Activated CD8-positive, alpha-beta T cell treated with anti-CD3 and anti-CD28 coated beads, Interleukin-2, amount 10 ng/mL, durations not matched to agents 7 days and 5 days (primary cell): ENCODE measurements at places on chromosomes 5 and 9. TPM values are rescaled to one million over a fixed set of nuclear protein-coding genes. Genes with fewer than 3 reads are reported as not detected.
A peak's percentile ranks its signal among the peaks of the same experiment; 100 is the strongest.

DNA sequence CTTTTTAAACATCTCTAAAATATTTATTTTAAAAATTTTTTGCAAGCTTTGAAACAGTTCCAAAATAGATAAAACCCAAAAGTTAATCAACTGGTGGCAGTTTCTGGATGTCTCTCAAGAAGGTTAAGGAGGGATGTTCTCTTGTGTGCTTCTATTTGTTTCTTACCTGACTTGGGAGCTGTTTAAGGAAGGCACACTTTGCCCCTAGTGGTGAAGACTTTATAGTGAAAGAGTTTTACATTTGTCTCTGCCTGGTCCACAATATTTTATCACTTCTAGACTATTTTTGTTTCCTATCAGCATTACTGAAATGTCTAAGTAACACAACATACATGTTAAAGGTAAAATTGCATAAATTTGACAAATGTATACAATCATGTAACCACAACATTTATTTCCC is 552.8 kb downstream of the SEMA5A start:
- no peak for DNase-seq

The F2RL2 gene
- total RNA-seq, result not detected

DNA sequence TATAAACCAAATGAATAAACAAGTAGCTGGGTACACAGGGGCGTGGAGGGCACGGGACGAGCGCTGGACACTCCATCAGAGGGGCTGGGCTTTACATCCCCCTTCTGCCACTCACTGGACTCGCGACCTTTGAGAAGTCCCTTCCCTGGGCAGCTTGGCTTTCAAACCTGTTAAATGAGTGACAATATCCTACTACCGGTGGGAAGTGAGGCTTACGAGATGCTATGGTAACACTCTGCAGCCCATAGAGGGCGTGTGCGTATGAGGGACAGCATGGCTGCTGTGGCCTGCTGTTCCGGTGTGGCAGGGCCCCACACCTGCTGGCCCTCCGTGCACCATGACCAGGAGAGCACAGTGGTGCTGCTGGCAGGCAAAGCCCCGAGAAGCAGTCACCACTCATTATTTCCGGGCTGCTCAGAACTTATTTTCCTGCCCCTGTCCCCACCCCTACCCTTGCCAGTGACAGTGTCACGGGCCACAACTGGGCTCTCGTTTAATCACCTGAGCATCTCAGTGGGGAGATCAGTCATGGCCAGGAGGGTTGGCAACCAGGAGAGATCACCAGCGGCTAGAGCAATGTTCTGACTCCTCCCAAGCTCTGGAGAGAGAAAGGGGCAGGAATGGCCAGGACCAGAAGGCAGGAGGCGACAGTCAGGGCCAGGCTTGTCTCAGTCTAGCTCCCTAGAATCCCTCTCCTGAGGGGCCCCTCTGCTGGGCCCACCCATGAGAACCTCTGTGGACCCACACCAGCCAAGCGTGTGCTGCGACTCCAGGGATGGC is 10.5 kb downstream of the CLTB start:
- no peak for DNase-seq

DNA sequence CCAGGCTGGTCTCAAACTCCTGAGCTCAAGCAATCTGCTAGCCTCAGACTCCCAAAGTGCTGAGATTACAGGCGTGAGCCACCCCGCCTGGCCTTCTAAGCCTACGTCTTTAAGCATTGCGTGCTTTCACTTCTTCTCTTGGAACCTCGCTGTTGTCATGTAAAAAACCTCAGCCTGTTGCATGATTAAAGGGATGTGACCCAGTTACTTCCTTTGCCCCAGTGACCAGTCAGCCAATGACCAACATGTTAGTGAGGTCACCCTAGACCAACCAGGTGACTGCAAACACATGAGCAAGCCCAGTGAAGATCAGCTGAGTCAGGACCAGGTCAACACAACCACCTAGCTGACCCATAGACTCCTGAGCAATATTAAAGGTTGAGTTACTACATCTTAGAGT is 10.5 kb downstream of the KIF4B start:
- DNase-seq, result no peak

GRCh38 chr5:142544071-142544753 is 141.7 kb downstream of the FGF1 start:
- DNase-seq, result no peak

DNA sequence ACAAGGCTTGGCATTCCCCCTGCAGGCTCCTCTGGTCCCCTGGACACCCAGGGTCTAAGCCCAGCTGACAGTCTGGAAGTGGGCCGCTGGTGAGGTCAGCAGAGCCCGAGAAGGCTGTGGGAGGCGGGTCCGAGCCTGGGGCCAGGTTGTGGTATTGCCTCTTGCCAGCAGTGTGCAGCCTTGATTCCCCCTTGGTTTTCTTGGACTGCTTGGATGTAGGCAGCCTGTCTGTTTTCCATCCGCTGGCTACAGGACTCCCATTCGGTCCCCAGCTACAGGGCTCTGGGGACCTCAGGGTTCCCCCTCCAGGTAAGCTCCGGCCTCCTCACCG is 1.6 kb downstream of the AIF1L start:
- DNase-seq, result no peak

The FBXO10 gene
- total RNA-seq, result 2.3 TPM

GRCh38 chr9:112867275-112867991 is 23.2 kb downstream of the SLC46A2 start:
- DNase-seq, result peak; percentile 29

DNA sequence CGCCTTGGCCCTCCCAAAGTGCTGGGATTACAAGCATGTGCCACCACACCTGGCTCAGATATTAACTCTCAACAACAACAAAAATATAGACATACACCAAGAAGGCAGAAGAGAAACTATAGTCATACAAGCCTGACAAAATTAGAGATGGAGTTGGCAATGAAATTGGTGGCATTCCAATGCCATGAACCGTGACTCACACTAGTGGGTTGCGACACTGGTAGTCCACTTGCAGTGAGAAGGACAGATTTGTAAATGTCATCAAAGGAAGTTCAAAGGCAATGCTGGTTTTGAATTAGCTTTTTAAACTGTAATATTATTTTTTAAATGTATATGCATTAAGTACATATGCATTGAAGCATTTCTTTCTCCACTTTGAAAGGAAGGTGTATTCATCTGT is 8.5 kb upstream of the DNAJC25 start:
- DNase-seq, result no peak

The PRLR gene
- not detected for total RNA-seq

The OTP gene
- total RNA-seq, result not detected

The NSG2 gene
- not detected for total RNA-seq

GRCh38 chr5:98568336-98568735 is 205.1 kb upstream of the RGMB start:
- no peak for DNase-seq

DNA sequence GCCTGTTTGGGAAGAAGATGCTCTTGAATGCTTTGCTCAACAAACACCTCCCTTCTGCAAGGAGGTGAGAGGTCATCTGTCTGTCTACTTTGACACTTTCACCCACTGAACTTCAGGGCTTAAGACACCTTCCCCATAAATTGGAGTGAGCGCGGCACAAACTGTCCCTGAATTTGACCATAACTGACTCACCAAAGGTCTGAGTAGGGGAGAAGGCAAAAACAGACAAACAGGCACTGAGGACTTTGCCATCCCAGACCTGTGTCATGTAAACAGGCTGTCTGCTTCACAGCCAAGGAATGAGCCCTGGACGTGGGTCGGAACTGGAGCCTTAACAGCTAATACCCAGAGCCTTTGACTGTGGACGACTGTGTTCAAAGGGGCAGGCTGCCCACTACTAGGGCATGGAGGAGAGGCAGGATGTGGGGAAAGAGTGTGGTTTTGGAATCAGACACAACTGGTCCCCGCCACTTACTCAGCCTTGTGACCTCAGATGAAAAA is 320.9 kb upstream of the KLF4 start:
- no peak for DNase-seq

The ERCC6L2 gene
- 32.2 TPM for total RNA-seq

DNA sequence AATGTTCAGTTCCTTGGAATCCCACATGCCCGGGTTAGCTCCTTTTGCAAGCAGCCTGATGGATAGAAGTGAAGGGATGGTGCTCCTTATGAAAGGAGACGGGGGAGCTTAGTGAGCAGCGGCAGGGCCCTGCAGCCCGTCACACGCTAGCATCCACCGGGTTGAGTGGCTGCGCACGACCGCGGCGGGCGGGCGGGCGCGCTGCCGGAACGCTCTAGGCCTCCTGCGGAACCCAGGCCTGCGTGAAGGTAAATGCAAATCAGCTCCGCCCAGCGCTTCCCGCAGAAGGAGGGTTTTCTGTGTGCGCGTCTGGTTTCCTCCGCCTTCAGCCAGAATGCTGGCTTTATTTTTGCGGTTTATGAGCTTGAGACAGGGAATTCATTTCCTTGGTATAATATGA is 19.8 kb downstream of the IL12B start:
- peak; percentile 49 for DNase-seq

The NR5A1 gene
- not detected for total RNA-seq

The PITX1 gene
- total RNA-seq, result not detected

DNA sequence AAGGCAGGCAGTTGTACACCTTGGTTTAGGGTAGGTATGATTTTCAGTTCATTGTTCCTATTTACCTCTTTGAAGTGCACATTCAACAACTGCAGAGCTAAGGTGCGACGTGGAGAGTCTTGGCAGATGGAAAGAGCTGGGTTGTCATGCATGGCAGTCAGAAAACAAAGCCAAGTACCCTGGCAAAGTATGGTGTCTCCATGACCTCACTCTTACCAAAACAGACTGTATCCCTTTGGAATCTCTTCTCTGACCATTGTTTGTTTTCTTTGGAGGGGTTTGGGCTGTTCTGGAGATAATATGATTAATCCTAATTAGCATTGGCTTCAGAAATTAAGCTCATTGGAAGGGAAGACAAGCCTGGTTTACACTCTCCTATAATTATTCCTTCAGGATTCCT is 665.7 kb downstream of the DNAH5 start:
- DNase-seq, result no peak

The C9 gene
- not detected for total RNA-seq

DNA sequence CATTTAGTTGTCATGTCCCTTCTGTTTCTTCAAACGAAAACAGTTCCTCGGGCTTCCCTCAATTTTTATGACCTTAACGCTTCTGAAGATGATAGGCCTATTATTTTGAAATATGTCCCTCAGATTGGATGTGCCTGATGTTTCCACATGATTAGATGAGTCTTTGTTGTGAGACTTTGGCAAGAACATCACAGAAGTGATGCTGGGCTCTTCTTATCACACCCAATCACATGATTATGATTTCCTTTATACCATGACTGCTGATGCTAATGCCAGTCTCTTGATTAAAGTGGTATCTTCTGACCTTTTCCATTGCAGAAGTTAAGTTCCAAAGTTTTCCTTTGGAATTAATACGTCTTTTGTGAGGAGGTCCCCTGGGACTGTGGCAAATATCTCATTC is 175.7 kb downstream of the SAXO1 start:
- DNase-seq, result no peak

GRCh38 chr5:132866342-132867045 is at the start of the genes GDF9 and UQCRQ:
TSS of gene GDF9 (minus strand) at chr5:132866469. CDS start at chr5:132864533, 1,936 bp downstream.
TSS of gene UQCRQ (plus strand) at chr5:132866642. CDS start at chr5:132866882, 240 bp downstream.
- peak; percentile 97 for DNase-seq

DNA sequence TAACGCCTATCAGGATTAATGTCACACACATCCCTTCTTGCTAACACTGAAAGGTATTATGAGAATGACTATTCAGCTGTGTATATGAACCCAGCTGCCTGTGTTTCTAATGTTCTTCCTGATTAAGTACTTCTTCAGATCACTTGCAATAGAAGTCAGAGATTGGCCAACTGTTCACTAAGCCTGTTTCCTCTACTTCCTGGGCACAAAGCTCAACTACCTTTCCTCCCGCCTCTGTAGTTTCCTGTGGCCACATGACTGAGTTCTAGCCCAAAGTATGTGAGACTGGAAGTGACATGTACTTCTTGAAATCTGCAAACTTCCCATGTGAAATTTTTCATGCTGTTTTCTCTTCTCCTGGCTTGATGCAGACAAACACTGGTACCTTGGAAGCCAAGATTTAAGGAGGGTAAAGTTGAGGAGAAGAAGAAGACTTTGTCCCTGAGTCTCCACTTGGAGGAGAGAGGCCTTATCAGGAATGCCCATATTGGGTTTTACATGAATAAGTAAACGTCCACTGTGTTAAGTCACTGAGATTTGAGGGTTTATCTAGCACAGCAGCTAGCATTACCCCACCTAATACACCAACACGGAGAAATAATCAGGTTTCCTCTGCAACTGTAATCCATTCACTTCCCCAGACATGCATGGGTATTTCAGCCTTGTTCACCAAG is 58.6 kb downstream of the SLIT3 start:
- DNase-seq, result no peak

GRCh38 chr5:166354332-166354731 is 1937.1 kb upstream of the WWC1 start:
- DNase-seq, result no peak

DNA sequence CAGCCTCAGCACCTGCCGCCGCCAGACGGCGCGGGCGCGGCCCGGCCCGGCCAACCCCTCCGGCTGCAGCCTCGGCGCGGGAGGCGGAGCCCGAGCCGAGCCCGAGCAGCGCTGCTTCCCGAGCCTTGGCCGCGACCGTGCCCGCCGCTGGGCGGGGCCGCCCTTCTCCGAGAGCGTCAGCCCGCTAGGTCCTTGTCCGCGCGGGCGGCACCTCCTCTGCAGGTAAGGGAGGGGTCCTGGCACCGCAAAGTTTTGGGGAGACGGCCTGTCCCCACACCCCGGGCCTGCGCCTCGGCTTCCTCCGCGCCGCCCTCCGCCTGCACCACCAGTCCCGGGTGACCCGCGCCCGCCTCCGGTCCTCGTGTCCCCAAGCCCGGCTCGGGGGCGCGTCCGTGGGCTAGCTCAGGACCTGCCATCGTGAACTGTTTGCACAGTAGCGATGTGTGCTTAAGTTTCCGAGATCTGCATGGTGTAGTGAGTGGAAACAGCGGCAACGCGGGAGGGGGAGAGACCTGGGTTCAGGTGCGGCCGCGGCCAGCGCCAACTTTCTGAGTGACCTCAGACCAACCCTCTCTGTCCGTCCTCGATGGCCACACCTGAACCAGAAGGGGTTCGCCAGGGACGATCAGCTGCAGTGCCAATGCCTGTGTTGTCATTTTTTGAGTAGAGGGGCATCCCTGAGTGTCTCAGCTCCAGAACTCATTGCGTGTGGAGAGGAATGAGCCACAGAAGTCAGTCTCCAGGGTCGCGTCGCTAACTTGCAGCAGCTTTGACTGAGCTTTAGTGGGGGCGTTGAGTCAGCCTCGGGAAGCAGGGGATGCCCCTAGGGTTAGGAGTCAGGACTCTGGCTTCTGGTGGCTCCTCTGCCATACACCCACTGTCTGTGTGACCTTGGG is at the start of gene FRMPD1:
FRMPD1 (plus strand) TSS at position 82 of the 896 bp plus-strand sequence. CDS start 41,688 bp downstream, outside the sequence.
- peak; percentile 62 for DNase-seq

GRCh38 chr5:73534011-73534644 is 31.3 kb downstream of the ANKRA2 start:
- no peak for DNase-seq

GRCh38 chr9:9574080-9574479 is 1038.7 kb downstream of the PTPRD start:
- no peak for DNase-seq

- no peak for DNase-seq
Measured at GRCh38 chr5:172834415-172835289, 601 bp downstream of the ERGIC1 start.
